ENCODE measurements at places on chromosomes 6 and 20. TPM values are rescaled to one million over a fixed set of nuclear protein-coding genes. Genes with fewer than 3 reads are reported as not detected.

Gene PHF3
- total RNA-seq, result 52.1 TPM

Gene PTGIS
- 351 TPM for total RNA-seq

Gene ZNF391
- 2.6 TPM for total RNA-seq

Gene TMEM63B
- total RNA-seq, result 23.5 TPM

DNA sequence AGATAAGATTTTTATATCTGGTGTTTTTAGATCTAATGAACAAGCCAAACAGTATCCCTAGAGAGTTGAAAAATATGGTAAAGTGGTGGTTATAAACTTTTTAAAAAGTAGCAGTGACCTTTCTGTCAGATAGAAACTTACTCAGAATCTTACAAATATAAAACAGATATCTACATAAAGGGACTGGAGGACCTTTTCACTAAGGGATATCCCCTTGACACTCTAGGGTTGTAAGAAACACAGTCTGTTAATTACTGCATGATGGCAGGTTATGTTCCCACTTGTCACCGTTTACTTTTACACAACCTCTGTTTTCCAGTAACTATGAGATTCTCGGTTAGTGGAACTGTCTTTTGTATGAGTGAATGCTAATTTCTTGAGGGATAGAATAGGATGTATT, 11.5 kb downstream of the CFAP206 start:
- H3K27me3 ChIP-seq, result no peaks in the 10 kb centered on the region
- H3K4me1 ChIP-seq, result no peaks in the 10 kb centered on the region
- H3K4me3 ChIP-seq, result no peak overlapping the region
- H3K36me3 ChIP-seq, result no peaks in the 10 kb centered on the region

DNA sequence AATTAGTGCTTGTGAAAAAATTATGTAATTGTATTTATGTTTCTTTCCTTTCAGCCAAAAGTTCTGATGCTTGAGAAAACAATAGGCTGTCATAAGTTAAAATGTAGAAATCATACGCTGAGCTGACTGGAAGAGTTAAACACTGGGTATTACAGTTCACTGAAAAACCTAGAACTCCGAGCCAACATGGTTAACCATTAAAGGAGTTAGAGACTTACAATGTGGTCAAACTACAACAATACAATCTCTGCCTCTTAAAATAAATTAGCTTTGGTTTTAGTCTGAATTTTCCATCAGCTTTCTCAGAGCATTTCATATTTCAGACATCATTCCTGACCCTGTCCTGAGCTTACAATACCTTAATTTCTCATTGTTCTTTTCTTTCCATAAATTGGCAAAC, 91.0 kb downstream of the COL12A1 start:
- H3K36me3 ChIP-seq, result no peaks in the 10 kb centered on the region
- no peaks in the 10 kb centered on the region for H3K4me1 ChIP-seq
- no peak for DNase-seq

Data from aorta (tissue), 5 donors.